ENCODE measurements at places on chromosomes 1 and 21. TPM values are rescaled to one million over a fixed set of nuclear protein-coding genes. Genes with fewer than 3 reads are reported as not detected.

GRCh38 chr21:34205811-34206571 is 132.6 kb downstream of the MRPS6 start:
- H3K27ac ChIP-seq = no peak overlapping the region
- H3K36me3 ChIP-seq = no peaks in the 10 kb centered on the region
- H3K4me3 ChIP-seq = no peak overlapping the region
- H3K4me1 ChIP-seq = peaks cover 14% of the 10 kb centered on the region
- no peaks in the 10 kb centered on the region for H3K27me3 ChIP-seq
- DNase-seq = no peak

DNA sequence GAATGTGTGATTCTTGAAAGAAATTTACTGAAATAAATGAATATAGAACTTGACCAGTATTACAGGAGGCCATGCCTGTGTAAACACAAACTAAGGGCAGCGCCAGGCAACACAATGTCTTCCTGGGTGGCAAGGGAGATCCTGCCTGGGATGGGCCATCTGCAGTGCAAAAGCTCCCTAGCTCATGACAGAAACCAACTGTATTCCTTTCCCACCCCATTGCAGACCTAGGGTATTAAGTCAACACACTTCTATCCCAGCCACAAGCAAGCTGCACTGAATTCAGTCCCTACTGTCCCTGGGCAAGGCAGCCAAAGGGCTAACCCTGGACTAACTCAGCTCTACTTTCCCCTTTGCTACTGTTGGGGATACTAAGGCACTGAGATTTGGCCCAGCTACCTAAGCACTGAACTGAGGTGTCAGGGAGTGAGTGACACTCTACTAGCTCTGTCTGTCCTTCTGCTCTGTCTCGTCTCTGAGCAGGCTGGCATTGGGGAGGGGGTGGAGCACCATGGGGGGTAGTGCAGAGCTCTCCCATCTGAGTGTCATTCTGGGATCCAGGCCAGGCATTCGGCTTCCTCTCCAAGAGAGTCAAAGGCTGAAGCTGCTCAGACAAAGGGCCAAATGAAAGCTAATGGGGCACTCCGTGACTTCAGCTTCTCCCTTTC is 2.5 kb downstream of the INKA2 start:
- no peak overlapping the region for H3K4me3 ChIP-seq
- no peaks in the 10 kb centered on the region for H3K36me3 ChIP-seq
- H3K27ac ChIP-seq = no peak overlapping the region

DNA sequence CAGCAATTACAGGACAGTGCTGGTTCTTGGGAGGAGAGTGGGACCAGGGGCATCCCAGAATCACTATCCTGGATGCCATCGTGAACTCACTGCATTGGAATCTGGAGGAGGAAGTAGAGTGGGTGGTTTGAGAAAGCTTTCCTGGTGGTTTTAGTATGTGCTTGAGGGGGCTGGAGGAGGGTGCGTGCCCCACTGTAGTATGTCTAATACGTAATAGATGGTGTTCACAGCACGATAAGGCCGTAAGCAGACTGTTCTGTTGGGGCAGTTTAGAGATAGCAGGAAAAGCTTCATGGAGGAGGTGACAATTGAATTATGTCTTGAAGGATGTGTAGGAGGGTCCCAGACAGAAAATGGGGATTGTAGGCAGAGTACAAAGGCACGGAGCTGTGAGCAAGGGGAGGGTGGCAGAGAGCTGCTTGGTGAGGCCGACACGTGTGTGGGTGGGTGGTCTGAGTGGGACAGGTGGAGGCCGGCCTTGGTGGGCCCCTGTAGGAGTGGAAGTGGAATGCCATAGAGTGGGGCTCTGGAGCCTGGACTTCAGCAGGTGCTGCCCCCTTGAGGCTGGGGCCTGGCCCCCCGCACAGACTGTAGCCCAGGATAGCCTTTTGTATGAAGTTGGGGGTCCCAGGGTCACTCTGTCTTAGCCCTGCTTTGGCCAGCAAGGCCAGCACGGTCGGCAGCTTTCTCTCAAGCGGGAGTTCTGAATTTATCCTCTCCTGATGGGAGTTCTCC is 37.0 kb downstream of the IL6R start:
- no peak overlapping the region for H3K4me3 ChIP-seq
- DNase-seq = no peak
- peaks cover 41% of the 10 kb centered on the region for H3K4me1 ChIP-seq
- no peaks in the 10 kb centered on the region for H3K27me3 ChIP-seq
- peak overlapping the region; percentile 72 for H3K27ac ChIP-seq

GRCh38 chr1:149915429-149916192 is 2.0 kb downstream of the SV2A start:
- H3K27me3 ChIP-seq = no peaks in the 10 kb centered on the region
- no peak for DNase-seq
- no peaks in the 10 kb centered on the region for H3K36me3 ChIP-seq
- no peak overlapping the region for H3K27ac ChIP-seq
- H3K4me1 ChIP-seq = peaks cover 14% of the 10 kb centered on the region

GART gene
- total RNA-seq = 55.8 TPM

- peak; percentile 61 for DNase-seq
- H3K4me3 ChIP-seq = peak overlapping the region; percentile 38
- no peaks in the 10 kb centered on the region for H3K36me3 ChIP-seq
- no peak overlapping the region for H3K27ac ChIP-seq
Observed at GRCh38 chr21:36747815-36748383, 49.0 kb downstream of the SIM2 start.

DNA sequence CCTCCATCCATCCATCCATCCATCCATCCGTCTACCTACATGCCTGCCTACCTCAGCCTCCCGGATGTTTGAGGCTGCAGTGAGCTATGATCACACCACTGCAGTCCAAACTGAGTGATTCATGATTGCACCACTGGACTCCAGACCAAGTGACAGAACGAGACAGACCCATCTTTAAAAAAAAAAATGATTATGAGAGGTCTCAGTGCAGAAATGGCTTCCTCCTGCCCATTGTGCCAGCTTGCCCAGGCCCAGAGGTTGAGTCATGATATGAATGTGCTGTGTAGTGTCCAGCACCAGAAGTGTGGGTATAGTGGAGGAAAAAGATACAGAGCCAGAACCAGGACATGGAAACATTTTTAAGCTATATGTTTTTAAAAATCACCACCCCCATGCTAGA is 149.9 kb downstream of the KIF26B start:
- no peak for DNase-seq
- no peak overlapping the region for H3K27ac ChIP-seq
- no peaks in the 10 kb centered on the region for H3K36me3 ChIP-seq

GRCh38 chr1:221430152-221430960 is 311.5 kb downstream of the DUSP10 start:
- H3K4me1 ChIP-seq = no peaks in the 10 kb centered on the region
- H3K27ac ChIP-seq = no peak overlapping the region
- no peak for DNase-seq
- no peaks in the 10 kb centered on the region for H3K27me3 ChIP-seq
- H3K4me3 ChIP-seq = no peak overlapping the region

- H3K4me1 ChIP-seq = no peaks in the 10 kb centered on the region
- DNase-seq = no peak
- H3K27ac ChIP-seq = no peak overlapping the region
- peaks cover 39% of the 10 kb centered on the region for H3K36me3 ChIP-seq
Observed at GRCh38 chr1:11845641-11846335, 1.8 kb downstream of the NPPA start.

DNA sequence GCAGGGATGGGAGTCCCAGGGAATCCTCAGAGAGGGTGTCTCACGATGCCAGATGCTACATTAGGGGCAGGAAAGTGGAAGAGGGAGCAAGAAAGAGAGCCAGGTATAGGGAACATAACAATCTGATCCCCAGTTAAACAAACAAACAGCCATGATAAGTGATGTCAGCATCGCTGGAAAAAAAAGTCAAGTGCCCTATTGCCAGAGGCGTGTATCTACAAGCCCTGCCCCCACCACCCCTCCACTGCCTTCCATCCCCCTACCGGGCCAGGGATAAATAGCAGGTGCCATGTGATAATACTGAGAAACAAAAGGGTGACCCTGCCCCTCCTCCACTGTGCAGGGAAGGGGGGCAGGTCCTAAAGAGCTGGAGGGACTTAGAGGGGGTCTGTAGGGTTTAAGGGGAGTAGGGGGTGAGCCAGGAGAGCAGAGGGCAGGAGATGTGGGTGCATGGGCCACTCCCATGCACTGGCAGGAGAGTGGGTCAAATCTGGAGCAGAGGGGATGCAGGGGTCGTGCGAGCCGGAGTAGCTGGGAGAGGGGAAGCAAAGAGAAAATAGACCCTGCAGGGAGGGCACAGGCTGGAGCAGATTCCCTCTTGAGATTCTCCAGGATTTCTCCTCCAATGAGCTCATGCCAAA is 3.4 kb downstream of the SLC26A9 start:
- H3K4me1 ChIP-seq = no peaks in the 10 kb centered on the region
- peak overlapping the region; percentile 24 for H3K27ac ChIP-seq
- no peaks in the 10 kb centered on the region for H3K27me3 ChIP-seq
- no peak overlapping the region for H3K4me3 ChIP-seq
- no peaks in the 10 kb centered on the region for H3K36me3 ChIP-seq

FHAD1 gene
- 2.4 TPM for total RNA-seq

GRCh38 chr1:235515844-235516512 is 11.7 kb upstream of the B3GALNT2 start:
- no peak overlapping the region for H3K27ac ChIP-seq
- H3K4me3 ChIP-seq = no peak overlapping the region
- no peaks in the 10 kb centered on the region for H3K36me3 ChIP-seq
- no peaks in the 10 kb centered on the region for H3K27me3 ChIP-seq
- H3K4me1 ChIP-seq = no peaks in the 10 kb centered on the region
- DNase-seq = no peak

GSTM5 gene
- 18.1 TPM for total RNA-seq

DNA sequence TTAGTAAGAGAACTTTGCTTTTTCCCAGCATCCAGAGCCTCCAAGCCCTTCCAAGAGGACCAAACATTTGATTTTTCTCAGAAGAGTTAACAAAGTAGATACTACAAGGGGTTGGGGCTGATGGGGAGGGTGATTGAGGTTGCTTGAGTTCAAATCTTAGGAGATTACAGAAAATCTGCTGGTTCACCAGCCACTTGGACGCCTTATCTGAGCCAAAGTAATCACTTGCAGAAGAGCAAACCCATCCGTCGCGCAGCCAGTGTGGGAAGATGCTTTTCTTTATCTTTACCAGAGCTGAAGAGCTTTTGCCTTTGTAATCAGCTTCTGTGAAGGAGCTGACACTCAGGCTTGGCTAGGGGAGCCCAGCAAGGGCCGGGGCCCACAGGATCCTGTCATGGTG is 91.9 kb upstream of the CTTNBP2NL start:
- H3K27ac ChIP-seq = no peak overlapping the region
- no peaks in the 10 kb centered on the region for H3K27me3 ChIP-seq
- no peaks in the 10 kb centered on the region for H3K4me1 ChIP-seq
- no peak for DNase-seq

SIK1 gene
- total RNA-seq = 55.2 TPM

GRCh38 chr1:43836267-43836951 is 97.2 kb upstream of the ARTN start:
- H3K36me3 ChIP-seq = no peaks in the 10 kb centered on the region
- peaks cover 34% of the 10 kb centered on the region for H3K4me1 ChIP-seq
- no peak overlapping the region for H3K4me3 ChIP-seq
- no peaks in the 10 kb centered on the region for H3K27me3 ChIP-seq

MATN1 gene
- not detected for total RNA-seq

DNA sequence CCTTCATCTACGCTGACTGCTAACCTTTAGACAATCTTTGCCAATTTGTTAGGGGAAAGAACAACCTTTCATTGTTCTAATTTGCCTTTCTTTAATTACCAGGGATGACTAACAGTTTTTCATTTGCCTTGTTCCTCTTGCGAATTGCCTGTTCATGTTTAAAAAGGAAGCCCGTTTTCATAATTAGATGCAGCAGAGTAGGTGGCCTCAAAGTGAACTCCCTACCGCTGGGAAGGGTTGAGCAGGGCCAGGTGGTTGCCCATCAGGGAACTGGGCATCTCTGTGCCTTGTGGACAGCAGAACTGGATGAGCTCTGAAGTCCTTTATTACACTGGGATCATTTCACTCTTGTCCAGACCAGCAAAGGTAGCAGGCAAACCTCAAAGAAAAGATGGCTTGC is 59.0 kb downstream of the HIVEP3 start:
- no peaks in the 10 kb centered on the region for H3K4me1 ChIP-seq
- no peak for DNase-seq
- H3K27ac ChIP-seq = no peak overlapping the region
- H3K4me3 ChIP-seq = no peak overlapping the region
- H3K36me3 ChIP-seq = no peaks in the 10 kb centered on the region

DNA sequence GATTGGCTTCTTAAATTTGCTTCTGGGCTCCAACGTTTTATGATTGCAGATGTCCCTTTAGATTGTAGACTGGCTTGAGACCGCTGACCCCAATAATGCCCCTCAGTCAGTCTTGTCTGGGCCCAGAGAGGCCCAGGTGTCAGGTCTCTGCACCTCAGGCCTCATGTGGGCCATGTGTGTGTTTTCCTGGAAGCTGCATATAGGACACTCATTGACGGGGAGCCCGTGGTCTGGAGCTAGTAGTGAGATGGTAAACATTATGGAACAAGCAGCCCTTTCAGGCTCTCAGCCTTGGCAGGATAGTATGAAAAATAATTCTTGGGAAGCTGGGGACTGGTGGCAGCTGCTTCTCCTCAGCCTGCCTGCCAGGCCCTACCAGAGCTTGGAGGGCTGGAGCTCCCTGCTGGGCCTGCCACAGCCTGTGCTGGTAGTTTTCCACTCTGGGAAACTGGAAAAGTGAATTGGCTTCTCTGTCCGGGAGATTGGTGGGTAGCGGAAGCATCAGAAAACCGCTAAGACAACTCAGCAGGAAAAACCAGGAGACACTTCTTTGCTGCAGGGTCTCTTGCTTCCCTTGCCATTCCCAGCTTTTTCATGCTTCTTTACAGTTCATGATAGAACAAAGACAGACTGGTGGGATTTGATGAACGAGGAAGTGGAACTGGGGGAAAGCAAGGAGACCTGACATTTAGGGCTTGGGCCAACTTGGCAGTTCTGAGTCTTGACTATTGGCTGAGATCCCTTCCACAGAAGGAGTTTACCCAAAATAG is 57.8 kb upstream of the HSD17B7 start:
- H3K4me3 ChIP-seq = no peak overlapping the region
- H3K27ac ChIP-seq = peak overlapping the region; percentile 26
- DNase-seq = no peak
- H3K4me1 ChIP-seq = peaks cover 5% of the 10 kb centered on the region
- no peaks in the 10 kb centered on the region for H3K27me3 ChIP-seq

DNA sequence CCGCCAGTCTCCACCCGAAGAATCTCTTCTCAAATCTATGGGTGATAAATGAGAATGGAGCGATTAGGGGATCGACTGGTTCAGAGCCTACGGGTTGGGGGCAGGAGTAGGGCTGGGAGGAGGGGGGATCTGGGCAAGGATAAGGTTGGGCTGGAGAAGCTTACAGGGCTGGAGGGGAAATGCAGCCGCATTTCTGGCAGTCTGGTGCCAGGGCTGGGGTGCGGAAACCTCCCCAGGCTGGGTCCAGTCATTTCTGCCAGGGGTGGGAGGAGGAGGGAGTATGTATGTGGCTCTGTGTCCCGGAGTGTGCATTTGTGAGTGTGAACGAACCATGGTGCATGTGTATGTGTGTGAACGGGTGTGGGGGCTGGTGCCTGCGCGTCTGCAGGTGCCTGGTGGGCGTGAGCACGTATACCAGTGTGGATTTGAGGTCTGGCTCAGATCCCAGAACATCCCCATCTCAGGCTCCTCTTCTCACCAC is 10.2 kb downstream of the C1orf216 start:
- peaks cover 32% of the 10 kb centered on the region for H3K27me3 ChIP-seq
- no peaks in the 10 kb centered on the region for H3K36me3 ChIP-seq
- no peak for DNase-seq

SUCO gene
- 34.1 TPM for total RNA-seq

- H3K4me3 ChIP-seq = peak overlapping the region; percentile 80
- no peaks in the 10 kb centered on the region for H3K27me3 ChIP-seq
- peaks cover 27% of the 10 kb centered on the region for H3K4me1 ChIP-seq
- H3K27ac ChIP-seq = peak overlapping the region; percentile 87
- peaks cover 13% of the 10 kb centered on the region for H3K36me3 ChIP-seq
Observed at GRCh38 chr1:9182784-9183257, 51.8 kb upstream of the H6PD start.
